Stimulated activated CD4-positive, alpha-beta T cell treated with anti-CD3 and anti-CD28 coated beads, Interleukin-2, amount 100 ng/mL, for 4 hours (primary cell): ENCODE measurements at places on chromosomes 4 and X.

DNA sequence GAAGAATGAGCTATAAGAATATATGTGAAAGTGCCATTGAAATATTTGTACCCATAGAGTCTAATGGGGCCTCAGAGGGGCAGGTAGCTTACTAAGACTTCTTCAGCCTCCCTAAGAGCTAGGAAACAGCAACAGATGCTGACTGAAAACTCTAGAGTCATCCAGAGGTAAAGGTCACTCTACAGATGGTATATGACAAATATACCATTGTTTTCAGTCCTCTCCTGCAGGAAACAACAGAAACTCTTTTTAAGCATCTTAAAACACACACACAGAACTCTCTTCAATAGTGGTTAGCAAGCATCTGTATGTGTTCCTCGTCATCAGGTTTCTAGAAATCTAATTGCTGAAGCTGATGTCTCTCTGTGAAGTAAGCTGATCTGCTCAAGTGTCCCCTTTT is 313.8 kb upstream of the GATB start:
- no peak for DNase-seq

DNA sequence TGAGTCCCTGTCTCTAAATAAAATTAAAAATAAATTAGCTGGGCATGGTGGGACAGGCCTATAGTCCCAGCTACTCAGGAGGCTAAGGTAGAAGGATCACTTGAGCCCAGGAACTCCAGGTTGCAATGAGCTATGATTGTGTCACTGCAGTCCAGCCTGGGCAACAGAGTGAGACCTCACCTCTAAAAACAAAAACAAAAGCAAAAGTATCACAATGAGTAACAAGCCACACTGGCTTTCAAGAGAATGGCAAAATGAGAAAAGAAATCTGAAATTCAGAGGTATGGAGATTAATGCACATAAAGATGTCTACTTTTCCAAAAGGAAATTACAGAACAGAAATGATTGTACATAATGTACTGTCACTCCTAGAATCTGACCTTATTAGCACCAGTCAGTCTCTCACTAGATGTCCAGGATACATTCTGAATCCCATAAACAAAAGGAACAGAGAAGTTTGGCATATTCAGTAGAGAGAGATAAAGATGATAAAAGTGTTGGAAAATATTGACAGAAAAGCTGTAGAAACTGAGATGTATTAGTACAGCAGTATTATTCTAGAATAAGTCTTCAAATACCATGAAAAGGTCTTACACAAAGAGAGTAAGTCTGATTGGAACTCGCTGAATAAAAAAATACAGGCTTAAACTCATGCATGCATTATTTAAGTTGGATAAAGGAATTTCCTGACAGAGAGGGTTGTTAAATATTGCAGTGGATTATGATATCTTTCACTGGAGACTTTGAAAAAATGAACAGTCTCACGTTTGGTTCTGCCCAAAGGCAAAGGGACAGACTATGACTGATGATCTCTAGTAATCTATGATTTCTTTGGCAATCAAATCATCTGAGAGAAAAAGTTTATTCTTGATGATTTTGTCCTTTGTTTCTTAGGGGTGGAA is 102.5 kb downstream of the SH3RF1 start:
- DNase-seq: no peak

DNA sequence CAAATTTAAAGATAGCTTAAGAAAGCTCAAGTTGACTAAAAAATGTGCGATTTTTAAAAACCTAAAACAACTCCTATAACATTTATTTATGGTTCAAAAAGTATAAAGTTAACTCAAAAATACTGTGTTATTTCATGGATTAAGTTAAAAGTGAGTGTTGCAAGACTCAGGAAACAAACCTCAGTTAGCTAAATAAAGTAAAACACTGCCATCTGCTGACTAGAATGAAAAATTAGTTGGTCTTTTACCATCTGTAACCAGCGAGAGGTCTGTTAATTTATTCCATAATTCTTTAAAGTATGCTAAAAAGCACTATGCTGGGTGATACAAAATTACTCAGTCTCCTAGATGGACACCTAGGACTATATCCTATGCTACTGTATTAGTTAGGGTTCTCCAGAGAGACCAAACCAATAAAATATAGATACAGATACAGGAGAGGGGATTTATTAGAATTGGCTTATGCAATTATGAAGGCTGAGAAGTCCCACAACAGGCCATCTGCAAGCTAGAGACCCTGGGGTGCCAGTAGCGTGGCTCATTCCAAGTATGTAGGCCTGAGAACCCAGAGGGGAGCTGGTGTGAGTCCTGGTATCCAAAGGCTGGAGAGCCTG is 4.9 kb upstream of the WDFY3 start:
- DNase-seq: no peak

DNA sequence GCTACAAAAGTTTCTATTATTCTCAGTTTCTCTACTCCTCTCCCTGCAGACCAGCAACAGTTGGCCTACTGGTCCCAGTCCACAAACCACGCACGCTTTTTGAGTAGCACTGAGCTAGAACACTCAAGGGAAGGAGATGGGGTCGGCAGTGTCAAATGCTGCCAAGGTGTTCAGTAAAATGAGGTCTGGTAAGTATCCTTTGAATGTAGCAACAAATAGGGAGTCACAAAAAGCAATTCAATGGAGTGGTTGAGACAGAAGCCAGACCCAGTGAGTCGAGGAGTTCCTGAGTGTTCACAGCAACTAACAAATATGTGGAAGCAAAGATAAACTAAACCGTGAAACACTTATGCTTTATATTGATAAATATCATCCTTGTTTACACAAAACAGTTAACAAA is 355.7 kb downstream of the MID1IP1 start:
- no peak for DNase-seq

GRCh38 chr4:102678107-102678506 is 82.7 kb downstream of the MANBA start:
- DNase-seq: no peak

- no peak for DNase-seq
Observed at GRCh38 chr4:22458098-22458497, 57.8 kb downstream of the ADGRA3 start.

DNA sequence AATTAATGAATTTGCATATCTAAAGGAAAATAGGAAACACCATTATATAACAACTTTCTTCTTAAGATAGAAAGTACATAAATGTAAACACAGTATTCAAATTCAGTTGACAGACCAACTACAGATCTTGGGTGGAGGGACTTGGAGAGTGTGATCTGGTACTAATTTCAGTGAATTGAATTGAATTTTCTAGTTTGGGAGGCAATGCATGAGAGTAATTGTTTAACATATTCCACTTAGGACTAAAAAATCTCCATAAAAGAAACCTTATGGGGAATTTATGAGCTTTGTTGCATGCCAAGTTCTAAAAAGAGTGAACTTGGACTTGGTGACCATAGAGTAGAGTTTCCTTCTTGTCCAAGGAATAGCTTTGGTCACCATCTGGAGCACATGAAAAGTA is 261.1 kb upstream of the TTC29 start:
- DNase-seq: no peak

- no peak for DNase-seq
Observed at GRCh38 chrX:86806786-86807185, 658.5 kb downstream of the DACH2 start.

GRCh38 chr4:98555798-98556445 is 102.5 kb downstream of the TSPAN5 start:
- no peak for DNase-seq

GRCh38 chrX:63404332-63404731 is 53.2 kb upstream of the SPIN4 start:
- no peak for DNase-seq

DNA sequence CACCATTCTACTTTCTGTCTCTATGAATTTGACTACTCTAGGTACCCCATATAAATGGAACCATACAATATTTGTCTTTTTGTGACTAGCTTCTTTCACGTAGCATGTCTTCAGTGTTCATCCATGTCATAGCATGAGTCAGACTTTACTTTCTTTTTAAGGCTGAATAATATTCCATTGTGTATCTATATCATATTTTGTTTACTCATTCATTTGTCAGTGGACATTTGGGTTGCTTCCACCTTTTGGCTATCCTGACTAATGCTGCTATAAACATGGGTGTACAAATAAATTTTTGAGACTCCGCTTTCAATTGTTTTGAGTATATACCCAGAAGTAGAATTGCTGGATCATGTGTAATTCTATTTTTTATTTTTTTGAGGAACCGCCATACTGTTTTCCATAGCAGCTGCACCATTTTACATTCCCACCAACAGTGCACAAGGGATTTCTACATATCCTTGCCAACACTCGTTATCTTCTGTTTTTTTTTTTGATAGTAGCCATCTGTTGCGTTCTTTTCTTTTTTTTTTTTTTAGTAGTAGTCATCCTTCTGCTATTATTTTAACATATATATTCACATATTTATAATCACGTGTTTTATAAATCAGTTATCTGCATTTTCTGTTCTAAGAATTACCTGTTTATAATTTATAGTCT is 158.0 kb upstream of the MED14 start:
- no peak for DNase-seq

DNA sequence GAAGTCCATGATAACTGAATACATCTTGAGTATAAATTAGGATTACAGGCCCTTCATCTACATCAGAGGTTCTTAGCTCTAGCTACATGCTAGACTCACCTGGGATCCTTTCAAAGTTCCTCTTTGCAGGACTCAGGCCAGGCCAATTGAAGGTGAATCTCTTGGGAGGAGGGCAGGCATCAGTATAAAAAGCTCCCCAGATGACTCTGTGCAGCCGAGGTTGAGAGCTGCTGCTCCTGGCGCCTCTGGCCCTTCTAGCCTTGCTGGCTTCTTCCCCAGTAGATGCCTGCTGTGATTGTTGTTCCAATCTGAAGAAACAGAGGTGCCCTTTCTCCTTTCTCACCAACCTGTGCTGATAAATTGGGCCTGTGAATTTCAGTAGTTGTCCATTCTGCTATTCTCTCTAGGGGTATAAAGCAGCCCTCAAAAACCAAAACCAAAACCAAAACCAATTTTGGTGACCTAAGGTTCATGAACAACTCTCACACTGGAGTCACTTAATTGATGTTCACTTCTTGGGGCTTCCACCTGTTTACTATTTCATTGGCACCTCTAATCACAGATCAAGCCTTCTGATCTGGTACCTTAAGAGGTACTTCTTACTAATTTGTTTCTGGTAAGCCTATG is 78.7 kb downstream of the SUPT20HL2 start:
- DNase-seq: no peak

- DNase-seq: no peak
Observed at GRCh38 chr4:38290366-38290765, 330.2 kb downstream of the PTTG2 start.

- no peak for DNase-seq
Observed at GRCh38 chrX:108105473-108105872, 13.9 kb downstream of the ATG4A start.

DNA sequence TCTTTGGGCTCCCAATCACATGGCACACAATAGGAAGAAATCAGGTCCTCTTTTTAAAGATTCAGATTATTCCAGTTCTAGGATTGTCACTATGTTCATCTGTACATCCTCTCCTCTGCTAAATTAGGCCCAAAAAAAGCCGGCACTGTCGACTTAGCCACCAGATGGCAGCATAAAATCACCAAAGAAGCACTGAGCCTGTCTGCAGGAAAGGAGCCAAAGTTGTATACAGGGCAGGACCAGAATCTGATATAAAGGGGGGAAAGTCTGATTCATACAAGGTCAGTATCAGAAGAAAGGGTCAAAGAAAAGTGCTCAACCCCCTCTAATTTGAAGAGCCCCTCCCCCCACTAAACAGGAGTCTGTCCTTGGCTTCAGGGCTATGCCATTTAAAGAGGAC is 292.5 kb downstream of the CHIC1 start:
- DNase-seq: peak; percentile 37

- no peak for DNase-seq
Observed at GRCh38 chrX:148354916-148355315, 145.5 kb upstream of the AFF2 start.
